ENCODE measurements at places on chromosomes 12 and 14. TPM values are rescaled to one million over a fixed set of nuclear protein-coding genes. Genes with fewer than 3 reads are reported as not detected.

The CATSPERB gene
- 3.0 TPM for total RNA-seq

The CCND2 gene
- total RNA-seq = 94.2 TPM

DNA sequence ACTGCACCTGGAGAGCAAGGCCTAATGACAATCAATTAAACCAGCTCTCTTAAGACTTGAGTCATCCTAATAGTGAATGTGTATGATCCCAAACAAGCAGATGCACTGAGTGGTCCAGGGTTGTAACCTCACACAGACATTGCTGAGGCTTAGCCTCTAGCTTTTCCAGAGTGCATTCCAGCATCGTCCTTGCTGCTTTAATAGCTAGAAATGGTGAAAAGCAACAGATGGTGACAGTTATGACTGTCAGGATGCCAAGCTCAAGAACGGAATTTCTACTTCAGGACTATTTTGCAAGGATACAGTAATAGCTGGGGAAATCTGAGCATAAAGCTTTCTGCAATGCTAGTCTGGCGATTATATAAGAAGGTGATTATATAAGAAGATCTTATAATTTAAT, 34.6 kb downstream of the PTPRR start:
- DNase-seq = no peak

The CD4 gene
- 67.6 TPM for total RNA-seq

The COCH gene
- total RNA-seq = 0.38 TPM

DNA sequence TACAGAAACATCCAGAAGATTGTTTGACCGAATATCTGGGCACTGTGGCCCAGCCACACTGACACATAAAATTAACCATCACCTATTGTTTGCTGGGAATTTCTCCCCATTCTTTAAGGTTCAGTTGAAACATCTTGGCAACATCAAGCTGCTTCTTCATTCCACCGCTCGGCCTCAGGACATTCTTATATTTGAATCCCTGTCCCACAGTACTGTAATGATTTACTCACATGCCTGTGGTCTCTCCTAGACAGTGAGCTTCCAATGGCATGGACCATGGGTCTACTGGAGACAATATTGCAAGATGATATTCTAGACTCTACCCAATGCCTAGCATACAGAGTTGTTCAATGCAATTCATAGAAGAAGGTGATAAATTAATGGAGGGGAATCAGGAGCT, 56.1 kb downstream of the EMP1 start:
- no peak for DNase-seq

GRCh38 chr14:44812672-44813071, 149.1 kb downstream of the KLHL28 start:
- no peak for DNase-seq

- DNase-seq = no peak
Observed at GRCh38 chr14:20415782-20416206, 2.5 kb upstream of the TEP1 start.

The ESPL1 gene
- 0.35 TPM for total RNA-seq

The PRICKLE1 gene
- total RNA-seq = 18.4 TPM

All from upper lobe of right lung (tissue), 1 donor.